Fibroblast of upper back skin (primary cell): ENCODE measurements at places on chromosomes 3 and 15.

- DNase-seq: no peak
Measured at GRCh38 chr3:82002491-82002890, 241.0 kb upstream of the GBE1 start.

GRCh38 chr15:66757521-66757920, 55.5 kb downstream of the SMAD6 start:
- DNase-seq: no peak

- DNase-seq: peak; percentile 75
Measured at GRCh38 chr15:42349186-42349585, 10.1 kb upstream of the CAPN3 start.

- DNase-seq: peak; percentile 22
Measured at GRCh38 chr3:158108445-158108985, 1.4 kb upstream of the RSRC1 start.

DNA sequence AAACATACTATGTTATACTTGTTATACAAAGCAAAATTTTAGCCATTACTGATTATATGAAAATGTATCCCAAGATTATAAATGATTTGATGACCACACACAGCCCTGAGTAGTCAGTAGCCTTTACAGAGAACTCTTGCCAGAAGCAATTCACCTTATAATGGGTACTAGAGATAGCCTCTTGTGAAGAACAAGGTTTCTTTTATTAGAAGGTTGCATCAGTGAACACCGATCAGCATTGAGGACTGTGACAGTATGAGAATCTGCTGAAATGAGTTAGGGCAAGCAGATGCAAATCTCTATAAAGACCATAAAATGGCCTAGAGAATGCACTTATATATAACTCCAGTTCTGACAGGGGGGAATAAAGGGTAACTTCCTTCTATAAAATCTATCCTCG, 10.1 kb downstream of the CDC25A start:
- no peak for DNase-seq

- no peak for DNase-seq
Measured at GRCh38 chr3:56302417-56302816, 165.8 kb downstream of the ERC2 start.

DNA sequence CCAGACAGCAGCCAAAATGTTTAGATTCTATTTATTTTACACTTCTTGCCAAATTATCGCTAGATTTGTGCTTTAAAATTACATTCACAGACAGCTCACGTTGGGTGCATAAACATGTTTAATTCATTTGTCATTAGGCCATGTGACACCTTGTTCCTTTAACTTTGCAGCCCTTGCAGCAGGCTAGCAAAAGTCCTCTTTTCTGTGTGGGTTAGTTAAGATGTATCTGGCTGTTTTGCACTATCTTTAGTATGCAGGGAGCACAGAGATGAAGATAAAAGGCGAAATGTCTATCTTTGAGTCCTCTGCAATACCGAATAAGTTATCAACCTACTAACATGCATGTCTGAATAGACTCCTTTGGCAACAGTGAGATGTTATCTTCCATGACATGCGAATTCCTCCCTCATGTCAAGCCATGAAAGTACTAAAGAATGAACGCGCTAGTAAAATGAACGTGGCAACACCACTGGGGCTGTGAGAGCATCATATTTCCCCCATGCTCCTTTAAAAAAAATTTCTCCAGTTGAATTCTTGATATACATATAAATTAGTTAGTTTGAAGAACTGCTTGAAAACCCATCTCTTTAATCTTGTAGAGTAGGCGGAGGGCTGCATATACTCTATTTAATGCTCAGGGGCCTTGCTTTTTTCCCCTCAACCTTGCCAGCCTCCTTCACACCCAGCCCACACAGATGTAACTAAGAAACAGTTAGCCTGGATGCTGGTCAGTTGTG, 620.4 kb upstream of the NR2F2 start:
- DNase-seq: no peak

DNA sequence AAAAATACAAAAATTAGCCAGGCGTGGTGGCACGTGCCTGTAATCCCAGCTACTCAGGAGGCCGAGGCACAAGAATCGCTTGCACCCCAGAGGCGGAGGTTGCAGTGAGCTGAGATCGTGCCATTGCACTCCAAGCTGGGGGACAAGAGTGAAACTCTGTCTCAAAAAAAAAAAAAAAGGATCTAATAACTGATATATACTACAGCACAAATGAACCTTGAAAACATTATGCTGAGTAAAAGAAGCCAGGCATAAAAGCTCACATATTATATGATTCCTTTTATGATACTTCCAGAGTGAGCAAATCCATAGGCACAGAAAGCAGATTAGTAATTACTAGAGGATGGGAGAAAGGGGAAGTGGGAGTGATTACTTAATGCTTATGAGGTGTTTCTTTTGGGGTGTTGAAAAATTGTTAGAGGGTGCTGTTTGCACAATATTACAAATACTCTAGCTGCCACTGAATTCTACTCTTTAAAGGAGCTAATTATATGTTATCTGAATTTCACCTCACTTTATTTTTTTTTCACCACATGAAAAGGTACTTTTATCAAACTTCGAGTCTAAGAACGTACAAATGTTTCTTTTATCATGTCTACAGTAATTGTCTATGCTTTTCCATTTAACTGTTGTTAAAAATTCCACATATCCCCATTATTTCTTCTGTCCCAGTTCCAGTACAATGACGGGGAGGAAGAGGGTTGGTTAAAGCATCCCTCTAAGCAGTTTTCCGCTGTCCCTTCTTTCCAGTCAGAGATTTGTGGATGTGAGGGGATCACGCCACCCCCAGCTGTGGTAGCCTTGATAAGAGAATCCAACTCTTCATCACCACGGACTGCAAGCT, 77.7 kb upstream of the FAM174B start:
- no peak for DNase-seq

GRCh38 chr3:128584412-128585020, 66.1 kb downstream of the RPN1 start:
- DNase-seq: peak; percentile 76

GRCh38 chr3:156252656-156253055, 132.3 kb downstream of the KCNAB1 start:
- no peak for DNase-seq

GRCh38 chr3:119223511-119223910, 17.2 kb downstream of the B4GALT4 start:
- DNase-seq: no peak

- no peak for DNase-seq
Measured at GRCh38 chr3:31223278-31223677, 309.4 kb upstream of the STT3B start.

GRCh38 chr3:174986685-174987084, 127.6 kb downstream of the NAALADL2 start:
- DNase-seq: peak; percentile 43

- no peak for DNase-seq
Measured at GRCh38 chr15:50736823-50737222, 28.7 kb downstream of the SPPL2A start.

DNA sequence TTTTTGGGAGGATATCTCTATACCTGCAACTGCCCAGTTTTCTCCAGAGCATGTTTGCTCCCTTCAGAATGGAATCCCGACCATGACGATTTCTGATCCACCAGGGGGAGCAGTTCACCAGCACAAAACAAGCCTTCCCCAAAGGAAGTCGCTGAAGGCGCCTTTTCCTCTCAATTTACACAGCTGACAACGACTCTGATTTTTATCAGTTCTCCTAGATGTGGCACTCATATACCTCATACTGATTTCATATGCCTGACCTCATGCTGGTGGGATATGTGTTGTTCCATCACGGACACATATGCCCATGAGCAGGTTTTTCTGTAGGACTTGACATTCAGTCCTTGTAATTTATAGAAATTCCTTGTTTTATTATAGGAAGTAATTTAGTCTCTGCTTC, 1028.2 kb downstream of the MCTP2 start:
- DNase-seq: peak; percentile 76

- DNase-seq: no peak
Measured at GRCh38 chr3:54213907-54214306, 91.6 kb downstream of the CACNA2D3 start.

DNA sequence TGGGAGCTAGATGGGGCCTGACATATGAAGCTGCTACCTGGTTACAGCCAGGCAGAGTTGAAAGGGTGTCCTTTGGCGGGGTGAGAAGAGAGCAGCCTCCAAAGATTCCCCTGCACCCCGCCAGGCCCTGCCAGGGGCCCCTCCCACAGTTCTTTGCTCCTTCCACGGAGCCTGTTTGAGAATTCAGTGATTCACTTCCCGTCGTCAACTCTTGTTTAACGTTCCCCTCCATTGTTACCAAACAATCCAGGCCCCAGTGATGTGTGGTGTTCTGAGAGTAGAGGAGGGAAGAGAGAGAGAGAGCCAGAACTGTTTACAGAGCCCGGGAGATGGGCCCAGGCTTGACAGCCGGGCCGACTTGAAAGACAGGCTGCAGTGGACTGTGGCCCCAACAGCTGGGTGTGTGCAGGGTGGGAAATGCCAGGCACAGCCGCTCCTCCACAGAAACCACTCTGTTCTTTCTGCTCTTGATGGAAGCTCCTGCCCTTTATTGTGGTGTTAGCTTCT, 81.5 kb downstream of the SMAD3 start:
- DNase-seq: peak; percentile 81

- no peak for DNase-seq
Measured at GRCh38 chr3:114831861-114832260, 315.2 kb downstream of the ZBTB20 start.

- DNase-seq: no peak
Measured at GRCh38 chr15:98304371-98304770, 343.9 kb downstream of the ARRDC4 start.

- DNase-seq: no peak
Measured at GRCh38 chr3:135138776-135139175, 343.7 kb downstream of the EPHB1 start.

GRCh38 chr3:194471863-194472262, 14.9 kb downstream of the ATP13A3 start:
- DNase-seq: no peak

- no peak for DNase-seq
Measured at GRCh38 chr3:46318207-46318927, 35.5 kb upstream of the CCR2 start.

- DNase-seq: peak; percentile 72
Measured at GRCh38 chr3:132448216-132448961, 31.1 kb downstream of the DNAJC13 start.

- DNase-seq: no peak
Measured at GRCh38 chr3:108200024-108200423, 22.2 kb downstream of the IFT57 start.

- no peak for DNase-seq
Measured at GRCh38 chr15:89074402-89075012, 13.7 kb upstream of the ABHD2 start.

DNA sequence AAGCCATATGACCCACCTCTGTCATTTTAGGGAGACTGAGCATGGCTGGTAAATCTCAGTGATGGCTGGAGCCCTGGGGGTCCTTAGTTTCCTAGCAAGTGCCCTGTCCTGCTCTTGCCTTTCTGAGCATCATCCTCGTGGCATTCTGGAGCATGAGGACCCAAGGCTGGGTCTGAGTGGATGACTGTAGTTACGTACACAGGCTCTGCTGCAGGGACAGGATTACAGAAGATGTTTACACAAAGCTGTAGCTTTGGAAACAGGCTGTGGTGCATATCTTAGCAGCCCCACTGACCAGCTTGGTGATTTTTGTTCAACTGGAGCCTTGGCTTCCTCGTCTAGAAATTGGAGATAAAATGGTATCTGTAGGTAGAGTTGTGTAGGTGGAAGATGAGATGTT, 272.9 kb upstream of the CTDSPL start:
- no peak for DNase-seq

DNA sequence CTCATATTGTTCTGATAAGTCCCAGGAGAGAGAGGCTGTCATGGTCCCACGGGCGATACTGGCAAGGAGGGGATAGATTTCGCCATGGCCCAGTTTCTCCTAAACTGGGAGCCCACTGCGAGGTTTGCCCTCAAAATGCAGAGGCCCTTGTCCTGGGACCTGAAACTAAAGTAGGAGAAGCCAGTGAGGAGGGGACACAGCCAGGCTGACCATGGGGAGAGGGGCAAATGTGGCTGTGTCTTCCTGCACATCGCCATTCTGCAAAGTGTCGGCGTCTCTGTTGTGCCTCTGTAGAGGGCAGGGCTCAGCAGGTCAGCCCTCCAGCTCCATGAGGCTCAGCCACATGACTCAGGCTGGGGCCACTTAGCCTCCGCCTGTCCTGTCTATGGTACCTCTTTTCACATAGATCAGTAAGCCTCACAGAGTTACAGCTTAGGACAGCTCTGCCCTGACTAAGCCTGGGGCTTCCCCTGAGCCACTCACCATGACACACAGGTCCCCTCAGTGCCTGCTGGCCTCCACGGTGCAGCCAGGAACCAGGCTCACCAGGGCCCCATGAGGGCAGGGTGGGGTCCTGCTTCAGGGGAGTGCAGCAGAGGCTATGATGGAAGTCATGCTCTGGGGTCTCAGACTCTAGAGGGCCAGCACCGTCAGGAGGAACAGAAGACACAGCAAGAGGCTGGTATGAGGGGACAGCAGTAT, 28.6 kb upstream of the PLXNA1 start:
- DNase-seq: no peak

DNA sequence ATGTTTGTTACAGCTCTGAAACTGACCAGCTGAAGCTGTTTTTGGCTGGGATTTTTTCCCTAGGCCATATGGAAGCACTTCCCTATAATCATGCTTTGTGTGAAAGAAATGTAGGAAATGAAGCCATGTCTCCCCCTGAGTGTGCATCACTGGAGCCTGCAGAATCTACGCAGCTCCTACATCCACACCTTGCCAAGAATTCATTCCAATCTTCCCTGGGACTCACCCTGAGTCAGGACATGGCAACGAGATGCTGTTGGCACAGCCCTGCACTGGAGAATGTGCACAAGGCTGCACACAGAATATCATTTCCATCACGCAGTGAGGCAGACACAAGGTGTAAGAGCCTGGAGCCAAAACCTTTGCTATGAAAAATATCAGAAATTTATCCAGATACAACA, 189.5 kb downstream of the ADAMTSL3 start:
- DNase-seq: peak; percentile 77

DNA sequence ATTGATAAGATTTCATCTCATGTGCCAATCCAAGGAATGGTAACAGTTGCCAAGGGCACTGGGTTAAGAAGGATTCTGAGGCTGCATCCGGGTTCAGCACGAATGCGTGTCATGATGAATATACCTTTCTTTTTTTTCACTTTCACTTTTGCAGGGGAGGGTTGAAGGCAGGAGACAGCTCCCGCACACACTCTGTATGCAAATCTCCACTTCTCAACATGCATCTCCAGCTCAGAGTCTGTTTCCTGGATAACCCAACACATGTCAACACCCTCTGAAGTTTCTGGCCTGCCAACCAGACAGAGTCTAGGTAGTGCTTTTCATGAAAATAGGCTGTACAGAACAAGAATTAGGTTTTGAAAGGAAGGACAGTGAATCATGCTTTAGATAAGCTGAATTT, 21.6 kb downstream of the B4GALT4 start:
- no peak for DNase-seq

DNA sequence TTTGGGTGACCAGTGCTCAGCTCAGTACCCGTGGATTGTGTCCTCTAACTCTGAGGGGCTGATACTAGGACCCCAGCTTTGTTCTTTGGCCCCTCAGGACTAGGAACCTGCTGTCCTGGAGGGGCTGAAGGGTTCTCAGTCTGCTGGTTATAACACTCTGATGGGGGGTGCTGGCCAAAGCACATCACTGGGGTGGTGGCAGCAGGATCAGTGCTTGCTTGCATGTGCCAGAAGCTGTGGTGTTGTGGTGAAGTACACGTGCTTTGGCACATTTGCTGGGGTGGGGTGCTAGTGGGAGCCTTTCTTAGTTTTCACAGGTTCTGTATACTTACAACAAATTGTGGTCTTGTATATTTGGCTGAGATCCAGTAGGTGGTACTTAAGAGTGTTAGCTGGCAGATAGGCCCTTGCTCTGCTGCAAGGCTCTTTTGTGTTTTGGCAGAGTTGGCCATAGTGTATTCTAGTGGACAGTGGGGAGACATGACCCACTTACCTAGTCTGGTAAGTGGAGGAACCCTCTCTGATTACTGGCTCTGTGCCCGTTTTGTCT, 344.3 kb downstream of the EDEM1 start:
- no peak for DNase-seq
